ENCODE measurements at places on chromosomes 5 and 9.
A peak's percentile ranks its signal among the peaks of the same experiment; 100 is the strongest.

DNA sequence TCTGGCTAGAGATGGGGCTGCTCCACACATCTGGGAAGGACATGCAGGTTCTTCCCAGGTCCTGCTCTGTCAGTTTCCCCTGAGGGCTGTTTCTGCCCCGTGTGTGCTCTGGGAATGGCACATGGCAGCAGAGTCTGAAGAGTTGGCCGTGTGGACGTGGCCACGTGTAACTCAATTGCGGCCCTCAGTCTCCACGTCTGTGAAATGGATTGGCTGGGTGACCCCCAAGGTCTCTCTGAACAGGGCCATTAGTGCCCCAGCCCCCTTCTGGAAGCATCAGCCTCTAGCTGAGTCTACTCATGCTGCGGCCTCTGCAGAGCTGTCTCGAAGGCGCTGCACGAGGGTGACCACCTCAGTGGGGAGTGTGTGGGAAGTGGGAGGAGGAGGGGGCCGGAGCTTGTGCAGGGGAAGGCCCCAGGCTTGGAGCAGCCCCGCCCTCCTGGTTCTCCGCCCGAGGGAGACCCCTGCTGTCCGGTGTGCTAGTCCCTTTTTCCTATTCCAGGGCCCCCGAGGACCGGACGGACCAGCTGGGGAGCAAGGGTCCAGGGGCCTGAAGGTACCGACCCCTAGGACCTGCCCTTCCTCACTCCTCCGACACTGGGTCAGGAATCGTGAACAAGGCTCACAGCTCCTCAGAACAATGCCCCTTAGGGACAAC, 58.9 kb upstream of the ORM1 start:
- no peak for DNase-seq

DNA sequence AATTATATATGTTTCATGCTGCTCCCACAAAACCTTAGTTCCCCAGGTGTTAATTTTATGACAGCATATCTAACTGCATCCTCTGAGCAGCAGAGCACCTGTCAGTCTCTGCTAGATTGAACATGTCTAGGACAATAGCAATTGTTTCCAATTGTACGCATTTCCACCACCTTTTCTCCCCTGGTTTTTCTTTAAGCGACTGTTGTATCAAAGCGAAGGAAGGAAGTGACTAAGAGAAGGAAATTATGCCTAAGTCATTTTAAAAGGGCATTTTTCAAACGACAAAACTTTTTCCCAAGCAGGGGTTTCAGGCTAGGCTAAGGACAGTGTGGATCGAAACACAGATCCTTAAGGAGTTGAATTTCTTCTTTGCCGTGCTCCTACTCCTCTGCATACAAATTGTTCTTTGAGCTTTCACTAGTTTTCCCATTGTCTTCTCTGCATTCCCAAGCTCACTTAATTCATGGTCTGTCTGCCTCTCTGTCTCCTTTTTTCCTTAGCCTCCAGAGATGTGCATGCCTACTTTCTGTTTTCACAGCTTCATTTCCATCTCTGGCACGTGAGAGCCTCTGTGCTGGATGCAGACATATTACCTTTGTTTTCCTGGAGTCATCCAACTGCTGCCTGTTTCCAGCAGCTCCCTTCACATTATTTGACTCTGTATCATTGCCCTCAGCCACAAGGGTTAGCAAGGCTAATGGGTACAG, 39.4 kb upstream of the STARD4 start:
- DNase-seq = no peak

GRCh38 chr9:126500600-126501382, 112.9 kb upstream of the LMX1B start:
- DNase-seq = peak; percentile 72

DNA sequence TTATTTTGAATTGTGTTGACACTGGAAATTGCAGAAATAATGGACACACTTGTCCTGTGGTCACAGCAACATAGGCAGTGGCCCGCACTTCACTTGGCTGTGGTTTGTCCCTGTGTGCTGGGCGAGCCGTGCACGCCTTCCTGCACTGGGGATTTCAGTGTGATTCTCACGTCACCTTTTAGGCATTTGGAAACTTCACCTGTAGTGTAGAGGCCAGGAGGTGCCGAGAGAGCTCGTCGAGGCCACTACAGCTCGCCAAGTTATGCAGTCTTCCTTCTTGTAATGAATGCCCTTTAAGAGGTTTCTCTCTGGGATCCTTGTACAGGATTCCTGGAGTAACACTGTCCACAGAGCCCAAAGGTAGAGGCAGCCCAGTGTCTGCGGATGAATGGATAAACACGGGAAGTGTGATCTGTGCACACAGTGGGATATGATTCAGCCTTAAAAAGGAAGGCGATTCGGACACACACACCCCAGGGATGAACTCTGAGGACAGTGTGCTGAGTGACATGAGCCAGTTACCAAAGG, 14.7 kb downstream of the TRAF2 start:
- DNase-seq = no peak

- DNase-seq = no peak
These were observed 42.3 kb downstream of the SH3RF2 start for GRCh38 chr5:145978708-145979107.

GRCh38 chr9:114911167-114911821, 19.1 kb downstream of the TNFSF8 start:
- no peak for DNase-seq

GRCh38 chr5:16600397-16600796, 16.4 kb downstream of the RETREG1 start:
- DNase-seq = no peak

- no peak for DNase-seq
These were observed 113.2 kb downstream of the CDH18 start for GRCh38 chr5:19874811-19875210.

GRCh38 chr9:68714416-68715180, 9.6 kb downstream of the PIP5K1B start:
- no peak for DNase-seq

- DNase-seq = no peak
These were observed 101.3 kb downstream of the FBXL7 start for GRCh38 chr5:15601274-15601673.

DNA sequence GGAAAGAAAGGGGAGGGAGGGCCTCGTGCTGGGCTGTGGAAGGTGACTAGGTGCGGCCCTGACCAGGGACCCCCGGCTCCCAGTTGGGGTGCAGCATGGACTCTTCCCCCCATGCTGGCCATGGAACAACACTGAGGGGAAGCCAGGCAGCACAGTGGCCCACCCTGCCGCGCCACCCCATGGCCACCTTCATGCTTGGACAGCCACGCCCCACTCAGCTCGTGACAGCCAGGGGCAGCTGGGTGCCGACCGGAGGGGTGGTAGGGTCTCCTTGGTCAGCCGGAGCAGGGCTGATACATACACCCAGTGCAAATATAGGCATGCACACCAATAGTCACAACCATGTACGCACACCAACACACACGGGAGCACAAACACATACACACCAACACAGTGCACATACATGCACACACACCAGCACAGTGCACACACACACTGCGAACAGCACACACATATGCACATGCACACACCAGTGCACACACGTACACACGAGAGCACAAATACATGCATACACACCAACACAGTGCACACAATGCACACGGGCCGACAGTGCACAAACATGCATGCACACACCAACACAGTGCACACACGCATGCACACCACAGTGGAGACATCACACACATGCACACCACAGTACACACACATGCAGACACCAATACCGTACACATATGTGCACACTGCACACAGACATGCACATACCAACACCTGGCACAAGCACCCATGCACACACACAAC, 8.3 kb downstream of the SOHLH1 start:
- DNase-seq = no peak

DNA sequence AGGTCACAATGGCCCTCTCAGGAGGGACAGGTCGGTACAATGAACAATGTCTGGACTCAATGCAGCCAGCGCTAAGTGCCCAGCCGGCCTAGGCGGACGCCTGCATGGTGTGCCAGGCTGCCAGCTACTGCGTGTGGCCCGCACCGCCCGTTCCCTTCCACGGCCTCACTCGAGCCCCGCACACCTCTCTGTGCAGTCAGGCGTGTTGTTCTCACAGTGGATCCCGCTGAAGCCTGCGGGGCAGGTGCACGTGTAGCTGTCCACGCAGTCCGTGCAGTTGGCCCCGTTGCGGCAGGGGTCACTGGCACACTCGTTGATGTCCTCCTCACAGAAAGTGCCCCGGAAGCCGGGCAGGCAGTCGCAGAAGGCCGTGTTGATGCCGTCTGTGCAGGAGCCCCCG, 26.7 kb upstream of the SEC16A start:
- no peak for DNase-seq

GRCh38 chr9:20417373-20418080, 204.8 kb downstream of the MLLT3 start:
- no peak for DNase-seq

DNA sequence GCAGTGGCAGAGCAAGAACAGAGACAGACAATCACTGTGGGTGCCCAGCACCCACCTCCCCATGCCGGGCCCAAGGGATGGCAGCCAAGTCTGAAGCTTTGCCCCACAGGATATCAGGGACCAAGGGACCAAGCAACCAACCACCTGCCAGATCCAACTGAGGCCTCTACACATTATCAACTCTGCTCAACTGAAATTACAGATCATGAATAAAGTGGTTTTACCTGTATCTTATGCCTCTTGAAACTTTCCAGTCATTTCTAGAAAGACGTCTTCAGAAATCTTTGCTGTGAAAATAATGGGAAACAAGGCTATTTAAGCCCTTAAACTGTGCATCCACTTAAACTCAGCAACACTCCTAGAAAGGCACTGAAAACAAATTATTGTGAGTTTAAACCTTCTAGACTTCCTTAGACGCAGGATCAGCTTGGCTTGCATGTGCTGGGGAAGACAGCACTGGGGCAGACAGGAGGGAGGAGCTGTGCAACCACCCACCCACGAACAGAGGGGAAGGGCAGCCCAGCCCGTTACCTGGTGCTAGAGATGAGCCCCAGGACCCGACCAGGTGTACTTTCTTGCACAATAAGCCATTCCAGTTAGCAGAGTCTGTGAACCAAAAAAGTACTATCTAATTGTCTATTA, 80.0 kb downstream of the SEMA4D start:
- peak; percentile 49 for DNase-seq

- DNase-seq = no peak
These were observed 153.2 kb downstream of the COMMD10 start for GRCh38 chr5:116237917-116238500.

- DNase-seq = no peak
These were observed 5.3 kb downstream of the BARX1 start for GRCh38 chr9:93949694-93950449.

GRCh38 chr5:108615216-108615615, 132.5 kb upstream of the FER start:
- DNase-seq = no peak

DNA sequence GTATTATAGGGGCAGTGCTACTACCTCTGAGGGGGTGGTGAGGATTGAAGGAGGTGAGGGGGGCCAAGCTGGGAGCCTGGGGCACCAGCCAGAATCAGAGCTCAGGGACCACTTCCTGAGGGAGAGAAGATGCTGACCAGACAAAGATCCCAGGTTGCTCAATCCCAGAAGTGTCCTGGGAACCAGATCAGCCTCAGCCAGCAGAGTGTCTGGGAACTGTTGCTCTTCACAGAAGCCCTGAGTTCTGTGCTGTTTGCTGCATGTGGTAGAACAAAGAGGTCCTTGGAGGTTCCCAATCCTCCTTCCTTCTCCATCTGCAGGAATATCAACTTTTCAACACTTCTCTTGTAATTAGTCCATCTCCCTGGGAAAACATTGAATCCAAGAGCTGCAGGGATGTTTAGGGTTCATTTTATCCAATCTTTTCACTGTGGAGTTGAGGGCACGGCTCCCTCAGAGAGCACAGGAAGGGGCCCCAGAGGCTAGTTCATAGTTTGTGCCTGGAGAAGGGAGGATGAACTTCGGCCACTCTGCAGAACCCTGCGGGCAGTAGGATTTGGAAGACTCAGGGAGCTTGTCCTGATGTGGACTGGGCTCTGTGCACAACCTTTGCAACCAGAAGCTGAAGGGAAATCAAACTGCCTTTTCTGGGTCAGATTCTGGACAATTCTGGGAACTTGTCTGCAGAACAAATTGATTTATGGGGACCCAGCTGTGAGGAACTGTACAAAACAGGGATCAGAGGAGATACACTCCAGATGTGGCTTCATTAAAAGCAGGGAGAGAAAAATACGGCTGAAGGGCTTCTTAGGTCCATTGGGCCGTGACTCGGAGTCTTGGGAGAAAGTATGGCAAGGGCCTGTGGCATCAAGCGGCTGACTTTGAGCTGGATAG, 57.1 kb downstream of the GALNT12 start:
- DNase-seq = no peak

DNA sequence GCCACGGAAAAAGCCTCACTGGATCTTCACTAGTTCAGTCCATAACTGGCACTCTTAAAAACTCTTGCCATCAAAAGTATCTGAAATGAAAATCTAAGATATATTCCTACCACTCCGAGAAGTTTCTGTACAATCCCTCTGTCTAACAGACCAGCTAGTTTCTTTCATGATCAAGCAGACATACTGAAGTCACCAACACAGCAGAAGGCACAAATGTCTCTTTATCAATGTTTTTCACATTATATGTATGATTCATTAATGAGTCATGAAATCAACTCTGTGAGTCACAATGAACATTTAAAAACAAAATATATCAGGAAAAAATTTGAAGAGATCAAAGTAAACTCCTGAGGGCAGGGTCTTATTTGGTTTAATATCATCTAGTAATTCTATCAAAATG, 50.8 kb downstream of the F2R start:
- DNase-seq = no peak

DNA sequence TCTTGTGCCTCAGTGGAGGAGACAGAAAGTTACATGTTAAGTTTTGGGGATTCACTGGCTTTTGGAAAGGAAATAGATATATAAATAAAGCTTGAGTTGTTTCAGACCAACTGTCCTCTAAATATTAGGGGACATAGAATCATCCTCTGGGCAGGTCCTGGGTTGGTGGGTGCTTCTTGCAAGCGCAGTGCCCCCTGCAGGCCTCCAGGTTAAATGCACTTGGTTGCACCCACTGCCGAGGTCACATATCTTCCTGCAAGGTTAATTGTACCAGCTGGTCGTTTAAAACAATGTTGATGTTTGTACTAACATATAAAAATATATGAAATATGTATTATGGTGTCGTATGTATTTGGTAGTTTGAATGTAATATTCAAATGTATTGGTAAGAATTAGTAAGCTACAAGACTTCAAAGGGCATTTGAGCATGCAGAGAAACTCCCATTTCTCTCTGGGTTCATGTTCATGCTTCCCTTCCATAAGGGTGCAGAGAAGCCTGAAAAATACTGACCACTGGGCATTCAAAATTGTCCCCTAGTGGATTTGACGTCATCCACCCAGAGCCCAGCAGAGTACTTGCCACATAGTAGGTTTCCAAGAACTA, 87.0 kb downstream of the ZNF618 start:
- no peak for DNase-seq

- no peak for DNase-seq
These were observed 3.9 kb upstream of the ZCCHC9 start for GRCh38 chr5:81297531-81297930.

DNA sequence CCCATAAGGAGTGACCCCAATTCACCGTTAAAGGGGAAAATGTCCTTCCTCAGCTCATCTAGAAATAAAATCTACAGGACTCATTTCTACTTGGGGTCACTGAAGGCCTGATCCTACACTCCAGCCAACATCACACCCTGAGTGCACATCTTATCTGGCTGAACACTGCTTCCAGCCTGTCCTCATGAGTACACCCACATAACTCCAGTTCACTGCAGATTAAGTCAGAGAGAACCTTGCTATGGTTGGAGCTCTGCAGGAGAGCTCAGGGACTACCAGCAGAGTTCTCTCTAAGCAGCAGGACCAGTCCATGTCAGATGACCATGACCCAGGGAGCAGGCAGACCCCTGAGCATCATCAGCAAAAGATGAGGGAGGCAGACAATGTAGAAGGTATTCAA, 126.9 kb upstream of the MAP3K1 start:
- DNase-seq = no peak

- DNase-seq = no peak
These were observed 67.6 kb upstream of the RANBP3L start for GRCh38 chr5:36369219-36369690.
